Stimulated activated CD8-positive, alpha-beta memory T cell treated with anti-CD3 and anti-CD28 coated beads, Interleukin-15, amount 100 ng/mL, for 4 hours (primary cell): ENCODE measurements at places on chromosomes 1 and 21.

GRCh38 chr1:25486602-25487001 is 55.9 kb downstream of the MACO1 start:
- no peak for DNase-seq

DNA sequence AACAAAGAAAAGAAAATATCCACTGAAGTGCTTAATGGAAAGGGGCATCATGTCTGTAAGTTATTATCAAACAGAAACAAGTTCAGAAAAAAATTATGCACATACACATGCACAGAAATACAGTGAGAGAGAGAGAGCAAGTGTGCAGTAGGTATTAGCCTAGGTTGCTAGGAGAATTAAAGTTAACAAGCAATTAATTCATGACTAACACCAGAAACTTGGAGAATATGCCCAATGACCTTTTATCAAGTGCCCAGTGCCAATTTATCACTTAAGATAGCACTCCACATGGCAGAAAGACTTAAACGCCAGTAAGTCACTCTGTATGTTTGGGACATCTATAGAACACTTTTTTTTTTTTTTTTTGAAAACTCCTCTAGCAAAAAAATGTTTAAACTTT is 56.2 kb upstream of the SLC16A1 start:
- DNase-seq: no peak

- no peak for DNase-seq
Observed at GRCh38 chr1:26788515-26788785, 700 bp downstream of the PIGV start.

DNA sequence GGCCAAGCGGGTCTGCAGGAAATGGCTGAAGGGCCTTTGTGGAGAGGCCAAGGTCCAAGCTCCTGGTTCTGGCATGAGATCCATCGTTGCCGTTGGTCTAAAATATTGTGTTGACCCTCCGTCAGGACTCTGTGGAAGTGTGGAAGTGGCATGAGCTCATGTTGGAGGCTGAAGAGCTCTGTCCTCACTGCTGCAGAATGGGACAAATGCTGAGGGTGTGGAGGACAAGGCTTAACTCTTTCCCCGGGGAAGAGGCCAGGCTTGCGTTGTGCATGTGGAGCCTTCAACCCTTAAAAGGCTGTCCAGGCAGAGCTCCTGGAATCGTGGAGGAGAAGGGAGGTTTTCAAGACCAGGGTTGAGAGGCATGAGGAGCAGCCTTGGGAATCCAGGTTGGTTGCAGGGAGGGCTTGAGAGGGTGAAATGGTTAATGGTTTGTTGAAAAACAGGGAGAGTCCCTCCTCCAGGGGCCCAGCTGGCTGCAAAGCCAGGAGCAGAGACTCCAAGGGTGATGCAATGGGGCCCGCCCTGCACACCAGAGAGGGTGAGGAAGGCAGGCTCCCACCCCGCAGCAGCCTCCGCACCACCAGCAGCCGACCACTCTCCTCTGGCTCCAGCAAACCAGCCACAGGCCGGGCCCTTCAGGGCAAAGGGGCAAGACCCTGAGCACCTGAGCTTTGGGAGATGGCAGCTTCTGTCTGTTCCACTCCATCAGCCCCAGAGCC is 6.7 kb upstream of the AHCYL1 start:
- no peak for DNase-seq
